Choroid plexus epithelial cell (primary cell): ENCODE measurements at places on chromosomes 5 and 9.
A peak's percentile ranks its signal among the peaks of the same experiment; 100 is the strongest.

GRCh38 chr9:132027752-132028663 lies 51.7 kb downstream of the MED27 start:
- DNase-seq: peak; percentile 33

DNA sequence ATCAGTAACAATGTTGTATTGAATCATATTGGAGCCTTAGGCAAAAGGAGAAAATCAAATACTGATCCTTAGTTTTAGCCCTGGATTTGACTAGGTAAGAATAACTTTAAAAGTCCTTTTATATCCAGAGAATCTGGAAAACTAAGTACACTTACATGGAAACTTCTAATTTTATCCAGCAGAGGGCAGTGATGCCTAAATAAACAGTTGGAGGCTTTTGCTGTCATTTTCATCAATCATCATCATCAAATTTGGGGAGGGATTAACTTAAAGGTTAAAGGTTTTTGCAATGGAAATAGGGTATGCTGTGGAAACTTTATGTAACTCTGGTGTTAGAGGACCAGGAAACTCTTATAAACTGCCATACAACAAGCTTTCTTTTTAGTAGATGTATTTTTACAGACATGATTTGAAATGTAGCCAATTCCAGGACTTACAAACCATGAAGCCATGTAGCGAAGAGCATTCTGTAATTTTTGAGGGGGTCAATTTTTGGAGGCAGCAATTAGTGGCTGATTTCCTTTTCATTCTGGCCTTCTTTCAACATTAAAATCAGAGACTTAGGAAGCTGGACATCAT lies 112.7 kb downstream of the OSTF1 start:
- DNase-seq: peak; percentile 76

DNA sequence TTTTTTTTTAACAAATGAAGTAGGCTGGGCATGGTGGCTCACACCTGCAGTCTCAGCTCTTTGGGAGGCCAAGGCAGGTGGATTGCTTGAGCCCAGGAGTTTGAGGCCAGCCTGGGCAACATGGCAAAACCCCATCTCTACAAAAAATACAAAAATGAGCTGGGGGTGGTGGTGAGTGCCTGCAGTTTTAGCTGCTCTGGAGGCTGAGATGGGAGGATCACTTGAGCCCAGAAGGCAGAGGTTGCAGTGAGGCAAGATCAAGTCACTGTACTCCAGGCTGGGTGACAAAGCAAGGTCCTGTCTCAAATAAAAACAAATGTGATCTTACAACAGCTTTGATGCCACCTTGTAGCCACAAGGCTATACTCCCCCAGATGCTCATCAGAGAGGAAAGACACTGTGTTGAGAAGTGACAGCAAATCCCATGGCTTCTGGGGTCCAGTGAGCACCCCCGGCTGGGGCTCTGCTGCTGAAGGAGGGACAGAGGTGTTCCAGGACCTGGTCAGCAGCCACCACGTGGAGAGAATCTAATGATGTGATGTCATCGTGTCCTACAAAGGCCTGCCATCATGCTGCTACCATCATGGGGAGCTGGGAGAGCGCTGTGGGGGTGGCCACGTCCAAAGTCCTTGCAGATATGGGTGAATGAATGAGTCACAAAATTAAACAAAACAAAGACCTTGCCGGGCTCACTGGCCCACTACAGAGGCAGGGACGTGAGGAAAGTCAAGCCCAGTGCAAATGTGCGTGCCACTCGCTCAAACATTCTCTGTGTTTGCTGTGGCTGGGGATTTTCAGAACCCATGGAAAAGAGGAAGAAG lies 60.7 kb downstream of the PRRT1B start:
- DNase-seq: no peak

GRCh38 chr9:38642951-38643814 lies 22.8 kb upstream of the ANKRD18A start:
- peak; percentile 9 for DNase-seq

DNA sequence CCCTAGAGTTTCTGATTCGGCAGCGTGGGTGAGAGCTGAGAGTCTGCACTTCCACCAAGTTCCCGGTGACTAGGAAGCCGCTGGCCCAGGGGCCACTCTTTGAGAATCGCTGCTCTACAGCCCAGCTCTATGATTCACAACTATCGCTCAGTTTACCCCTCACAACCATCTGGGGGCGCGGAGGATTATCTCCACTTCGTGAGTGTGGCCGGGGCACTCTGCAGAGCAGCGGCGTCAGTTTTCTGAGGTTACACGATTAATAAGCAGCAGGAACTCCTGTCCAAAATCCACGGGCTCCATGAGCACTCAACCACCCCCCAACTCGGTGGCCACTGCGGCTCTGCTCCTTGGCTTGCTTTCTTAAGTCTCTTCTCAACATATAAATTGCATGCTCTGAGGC lies 19.3 kb downstream of the CORO2A start:
- no peak for DNase-seq

DNA sequence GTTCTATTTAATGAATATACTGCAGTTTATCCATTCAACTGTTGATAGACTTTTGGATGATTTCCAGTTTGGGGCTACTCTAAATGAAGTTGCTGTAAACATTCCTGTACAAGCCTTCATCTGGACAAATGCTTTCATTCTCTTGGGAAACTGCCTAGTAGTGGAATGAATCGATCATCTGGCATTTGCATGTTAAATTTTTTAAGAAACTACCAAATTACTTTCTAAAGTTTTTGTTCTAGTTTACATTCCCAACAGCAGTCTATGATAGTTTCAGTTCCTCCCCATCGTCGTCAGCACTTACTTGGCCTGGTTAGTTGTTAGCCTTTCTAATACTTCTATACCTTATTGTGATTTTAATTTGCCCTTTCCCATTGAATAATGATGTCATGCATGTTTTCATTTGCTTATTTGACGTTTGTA lies 306.3 kb downstream of the FER start:
- peak; percentile 87 for DNase-seq

GRCh38 chr9:98342820-98343210 lies 87.4 kb upstream of the TBC1D2 start:
- DNase-seq: no peak

GRCh38 chr5:127513408-127513970 lies 4.0 kb upstream of the PRRC1 start:
- no peak for DNase-seq

GRCh38 chr5:115842952-115843351 lies 1.2 kb downstream of the AP3S1 start:
- no peak for DNase-seq

DNA sequence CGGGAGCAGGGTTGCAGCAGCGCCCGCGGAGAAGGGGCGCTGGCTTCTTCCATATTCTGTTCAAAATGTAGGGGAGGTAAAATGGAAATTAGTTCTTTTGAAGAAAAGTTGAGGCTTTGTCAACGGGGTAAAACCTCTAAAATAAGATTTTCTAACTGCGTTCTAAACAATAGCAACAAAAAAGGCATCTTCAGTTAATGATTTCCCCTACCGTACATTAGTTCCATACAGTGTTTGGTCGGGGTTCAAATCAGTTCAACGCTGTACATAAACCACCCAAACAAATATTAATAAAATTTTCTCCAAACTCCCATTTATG lies 343 bp upstream of the FANCC start:
- no peak for DNase-seq

DNA sequence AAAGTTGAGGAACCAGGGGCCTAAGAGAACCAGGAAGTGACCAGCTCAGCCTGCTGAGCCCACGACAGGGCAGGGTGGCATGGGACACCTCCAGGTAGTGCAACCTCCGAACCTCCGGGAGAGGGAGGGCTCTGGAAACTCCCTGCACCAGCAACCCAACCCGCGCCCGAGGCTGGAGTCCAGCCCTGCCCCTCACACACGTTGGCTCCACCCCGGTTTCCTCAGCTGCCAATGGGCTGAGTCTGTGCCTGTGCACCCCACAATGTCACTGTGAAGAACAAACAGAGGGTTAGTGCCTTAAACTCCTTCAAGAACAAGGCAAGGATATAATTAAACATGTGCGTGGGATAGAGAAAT lies 17.0 kb upstream of the UNC5A start:
- DNase-seq: no peak

- no peak for DNase-seq
These were observed 199.4 kb downstream of the AOPEP start for GRCh38 chr9:94925751-94926430.

- DNase-seq: no peak
These were observed 146.5 kb downstream of the MEF2C start for GRCh38 chr5:88736494-88736893.

GRCh38 chr5:136020383-136021015 lies 8.3 kb upstream of the TGFBI start:
- DNase-seq: peak; percentile 97

GRCh38 chr5:149837680-149838269 lies 106.8 kb downstream of the PDE6A start:
- DNase-seq: peak; percentile 80

- DNase-seq: no peak
These were observed 75.7 kb upstream of the TGFBR1 start for GRCh38 chr9:99029083-99029645.

DNA sequence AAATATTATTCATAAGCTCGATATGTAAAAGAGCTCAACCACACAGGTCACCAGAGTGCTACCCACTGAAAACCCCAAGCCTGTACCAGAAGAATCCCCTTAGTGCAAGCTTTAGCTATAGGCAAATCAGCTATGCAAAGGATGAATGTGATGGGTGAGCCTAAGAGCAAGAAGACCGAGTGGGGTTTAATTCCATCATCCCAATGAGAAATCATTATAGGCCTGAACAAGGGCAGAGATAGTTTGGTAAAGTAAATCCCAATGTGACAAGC lies 21.8 kb downstream of the ELOVL7 start:
- DNase-seq: no peak

- DNase-seq: no peak
These were observed 138.1 kb upstream of the COL5A1 start for GRCh38 chr9:134503301-134504105.

DNA sequence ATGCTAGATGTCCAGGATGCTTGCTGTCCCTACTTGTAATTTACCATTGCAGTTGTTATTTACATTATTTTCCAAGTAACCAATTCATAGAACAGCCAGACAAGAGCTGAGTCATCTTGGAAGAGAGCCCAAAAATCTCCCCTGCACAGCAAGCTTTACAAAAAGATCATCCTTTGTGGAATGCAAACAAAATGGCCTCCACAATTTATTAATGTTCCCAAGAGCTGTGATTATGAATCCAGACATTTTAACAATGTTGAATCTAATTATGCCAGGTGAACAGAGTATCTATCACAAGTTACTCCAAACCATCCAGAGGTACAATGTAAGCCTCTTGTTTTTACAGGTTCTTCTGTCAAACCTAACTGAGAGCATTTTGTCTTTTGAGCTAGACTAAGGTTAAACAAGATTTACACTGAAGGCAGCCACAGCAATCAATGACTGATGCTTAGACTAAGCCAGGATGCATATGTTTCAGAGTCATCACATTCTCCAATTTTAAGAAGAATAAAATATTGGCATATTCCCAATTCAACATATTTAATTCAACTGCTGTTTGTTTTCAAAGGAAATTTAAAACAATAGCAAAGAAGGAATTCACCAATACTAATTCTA lies 95.3 kb upstream of the SLC12A2 start:
- peak; percentile 96 for DNase-seq

- DNase-seq: no peak
These were observed 96.6 kb downstream of the UBAP2 start for GRCh38 chr9:33952066-33952465.

GRCh38 chr5:123557907-123558306 lies 45.9 kb downstream of the CSNK1G3 start:
- DNase-seq: no peak

DNA sequence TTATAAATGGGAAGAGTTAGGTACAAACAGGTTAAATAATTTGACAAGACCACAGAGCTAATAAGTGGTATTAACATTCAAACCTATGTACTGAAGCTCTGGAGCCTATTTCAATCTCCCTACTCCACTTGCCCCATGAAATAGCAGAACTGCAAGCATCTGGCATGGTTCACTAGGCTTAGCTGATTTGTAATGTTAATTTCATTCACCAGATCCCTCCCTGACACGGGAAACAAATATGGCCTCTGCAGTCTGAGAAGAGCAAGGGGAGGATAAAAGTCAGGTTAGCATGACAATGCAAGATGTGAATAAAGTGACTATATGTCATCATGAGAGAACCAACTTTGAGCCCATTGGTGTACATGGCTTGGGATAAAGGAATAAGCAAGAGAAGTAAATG lies 428.8 kb downstream of the BRINP1 start:
- DNase-seq: no peak

GRCh38 chr5:58893551-58893950 lies 310.7 kb downstream of the RAB3C start:
- DNase-seq: no peak

GRCh38 chr5:150123542-150123941 lies 32.1 kb downstream of the PDGFRB start:
- DNase-seq: no peak

DNA sequence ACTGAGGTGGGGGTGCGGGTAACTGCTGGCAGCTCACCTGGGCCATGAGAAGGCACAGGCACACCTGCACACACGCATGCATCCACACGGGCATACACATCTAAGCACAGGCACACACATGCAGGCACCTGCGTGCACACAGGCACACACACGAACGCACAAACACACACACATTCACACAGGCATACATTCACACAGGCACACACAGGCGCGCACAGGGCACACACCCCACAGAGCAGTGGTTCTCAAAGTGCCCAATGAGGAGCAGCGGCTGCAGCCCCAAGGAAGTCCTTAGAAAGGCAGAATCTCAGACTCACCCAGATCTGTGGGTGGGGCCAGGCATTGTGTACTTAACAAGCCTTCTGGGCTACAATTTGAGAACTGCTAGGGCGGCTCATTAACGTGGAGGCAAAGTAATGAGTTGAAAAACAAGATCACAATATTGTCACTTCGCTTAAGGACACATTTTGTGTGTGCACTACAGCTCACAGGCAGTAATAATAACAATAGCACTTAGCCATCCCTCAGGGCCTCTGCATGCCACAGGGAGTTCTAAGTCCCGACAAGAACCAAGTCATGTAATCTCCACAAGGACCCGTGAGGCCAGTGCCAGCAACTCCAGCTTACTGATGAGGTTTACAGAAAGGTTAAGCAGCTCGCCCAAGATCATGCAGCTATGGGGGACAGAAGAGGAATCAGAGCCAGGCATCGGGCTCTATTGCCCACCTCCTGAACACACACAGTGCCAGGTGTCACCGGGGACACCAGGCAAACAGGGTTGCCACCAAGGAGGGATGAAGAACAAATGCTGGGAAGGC lies 91.6 kb downstream of the ROR2 start:
- no peak for DNase-seq

DNA sequence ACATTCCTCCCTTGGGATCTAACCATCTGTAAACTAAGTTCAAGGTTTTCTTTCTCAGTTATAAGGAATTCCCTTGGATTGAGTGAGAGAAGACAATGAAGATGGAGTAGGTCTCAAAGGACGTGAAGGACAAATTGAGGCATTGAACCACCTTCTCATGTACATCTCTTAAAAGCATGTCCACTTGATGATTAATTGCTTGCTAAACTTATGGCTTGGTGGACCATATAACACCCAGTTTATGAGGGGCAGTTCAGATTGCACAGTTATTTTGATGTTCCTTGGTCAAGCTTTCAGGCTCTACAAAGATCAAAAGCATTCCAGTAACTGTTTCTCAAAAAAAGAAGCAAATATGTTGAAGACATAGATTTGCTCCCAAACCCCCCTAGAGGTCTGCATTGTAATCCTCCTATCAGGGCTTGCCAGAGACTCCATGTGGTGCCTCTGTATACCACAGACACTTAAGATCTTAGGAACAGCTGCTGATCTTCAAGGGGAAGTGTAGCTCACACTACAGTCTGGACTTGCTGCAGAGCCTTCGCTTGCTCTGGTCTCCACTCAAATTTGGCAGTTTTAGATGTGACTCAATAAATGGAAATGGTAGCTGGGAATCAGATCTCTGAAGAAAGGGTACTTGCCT lies 56.9 kb upstream of the ALDH1A1 start:
- peak; percentile 7 for DNase-seq
